ENCODE measurements at places on chromosomes 7 and 10. TPM values are rescaled to one million over a fixed set of nuclear protein-coding genes. Genes with fewer than 3 reads are reported as not detected.

DNA sequence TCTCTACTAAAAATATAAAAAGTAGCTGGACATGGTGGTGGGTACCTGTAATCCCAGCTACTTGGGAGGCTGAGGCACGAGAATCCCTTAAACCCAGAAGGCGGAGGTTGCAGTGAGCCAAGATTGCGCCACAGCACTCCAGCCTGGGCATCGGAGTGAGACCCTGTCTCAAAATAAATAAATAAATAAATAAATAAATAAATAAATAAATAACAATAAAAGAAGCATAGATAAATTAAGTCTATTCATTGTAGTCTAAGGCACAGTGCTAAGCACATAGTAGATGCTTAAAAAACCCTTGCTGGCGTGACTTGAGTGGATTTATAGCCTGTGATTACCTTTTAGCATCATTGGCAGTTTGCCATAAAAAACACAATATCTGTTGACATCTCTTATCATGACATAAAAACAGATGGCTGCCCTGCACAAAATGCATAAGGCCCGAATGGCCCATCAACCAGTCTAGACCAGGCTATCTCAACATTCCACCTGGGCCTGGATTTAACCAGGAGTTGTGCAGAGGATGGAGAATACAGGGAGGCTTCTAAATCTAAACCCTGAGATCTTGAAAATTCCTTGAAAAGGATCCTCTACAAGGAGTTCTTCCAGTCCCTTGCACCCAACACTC lies 94.9 kb downstream of the PRLHR start:
- DNase-seq, result no peak

- no peak for DNase-seq
These were observed 816 bp downstream of the TECPR1 start for GRCh38 chr7:98251231-98251600.

Gene ITPRID1
- 0.13 TPM for total RNA-seq

GRCh38 chr10:86684331-86685097 lies 16.2 kb downstream of the LDB3 start:
- DNase-seq, result peak; percentile 45

DNA sequence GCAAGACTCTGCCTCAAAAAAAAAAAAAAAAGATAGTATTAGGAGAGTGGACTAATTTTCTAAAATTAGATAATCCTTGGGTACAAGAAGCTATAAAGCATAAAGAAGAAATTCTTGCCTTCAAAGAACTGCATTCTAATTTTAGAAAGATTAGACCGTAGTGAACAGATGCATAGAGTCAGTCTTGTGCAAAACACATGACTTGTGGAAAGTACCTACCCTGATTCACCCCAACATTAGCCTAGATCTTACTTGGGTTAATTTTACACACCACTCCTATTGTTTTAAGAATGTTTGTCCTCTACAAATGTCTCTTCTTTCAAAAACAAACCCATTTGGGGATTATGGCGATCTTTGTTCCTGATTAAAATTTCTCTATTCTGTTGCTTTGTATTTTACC lies 38.9 kb upstream of the SP8 start:
- DNase-seq, result no peak

Gene NKX6-2
- total RNA-seq, result 58.3 TPM

GRCh38 chr10:79082631-79083596 lies 14.1 kb downstream of the ZMIZ1 start:
- no peak for DNase-seq

Gene NAT16
- 1.7 TPM for total RNA-seq

GRCh38 chr7:120873401-120873800 lies 15.5 kb upstream of the TSPAN12 start:
- DNase-seq, result no peak

Gene LRRN3
- 39.9 TPM for total RNA-seq

DNA sequence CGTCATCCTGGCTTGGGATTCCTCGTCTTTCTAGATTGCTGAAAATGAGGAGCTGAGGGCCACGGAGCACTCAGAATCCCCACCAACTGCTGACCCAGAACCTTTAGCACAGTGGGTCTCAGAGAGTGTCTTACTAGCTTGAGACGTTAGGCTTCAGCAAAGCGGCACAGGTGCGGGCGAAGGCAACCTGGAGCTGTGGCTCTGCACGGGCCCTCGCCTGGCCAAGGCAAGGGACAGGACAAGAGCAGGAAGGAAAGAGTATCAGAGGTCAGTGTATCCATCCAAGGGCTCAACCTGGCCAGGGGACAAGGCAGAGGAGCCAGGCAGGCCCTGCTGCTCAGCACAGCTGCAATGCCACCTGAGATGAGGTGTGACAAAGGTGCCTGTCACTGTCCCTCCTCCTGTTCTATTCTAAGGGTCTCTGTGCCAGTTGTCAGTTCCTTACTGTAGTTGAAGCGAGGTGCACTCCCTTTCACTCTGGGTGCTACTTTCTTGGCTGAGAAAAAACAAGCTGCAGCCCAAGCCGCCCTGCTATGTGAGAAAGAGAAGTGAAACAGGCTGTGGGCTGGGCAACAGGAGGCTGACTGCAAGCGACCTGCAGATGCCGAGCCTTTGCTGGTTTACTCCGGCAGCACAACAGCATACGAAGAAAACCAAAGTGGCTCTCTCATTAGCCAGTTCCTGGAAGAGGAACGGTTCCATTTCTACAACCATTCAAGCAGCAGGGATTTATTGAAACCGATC lies 33.3 kb upstream of the KDM7A start:
- no peak for DNase-seq

Gene PGAM2
- 5.7 TPM for total RNA-seq

- DNase-seq, result no peak
These were observed 7.1 kb downstream of the NUDT1 start for GRCh38 chr7:2248984-2249694.

Gene DMTF1
- total RNA-seq, result 162 TPM

DNA sequence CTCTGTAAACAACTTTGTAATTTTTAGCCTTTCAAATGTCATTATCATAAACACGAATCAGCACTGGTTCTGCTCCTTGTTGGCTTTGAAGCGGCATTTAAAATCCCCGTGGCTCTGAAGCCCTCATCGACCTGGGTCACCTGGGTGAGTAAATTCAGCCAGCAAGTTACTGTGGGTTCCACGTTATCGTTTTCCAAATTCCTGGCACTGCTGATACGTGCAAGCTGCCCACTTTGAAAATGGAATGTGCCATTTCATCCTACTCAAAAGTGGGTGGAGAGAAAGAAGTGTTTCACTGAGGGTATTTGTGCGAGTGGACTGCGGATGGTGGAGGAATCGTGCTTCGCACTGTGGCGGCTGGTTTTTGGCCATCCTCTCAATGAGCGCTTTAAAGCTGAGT lies 281.7 kb downstream of the KLF6 start:
- no peak for DNase-seq

- no peak for DNase-seq
These were observed 154.6 kb upstream of the NRBF2 start for GRCh38 chr10:62978482-62978881.

Gene TMEM273
- 5.9 TPM for total RNA-seq

DNA sequence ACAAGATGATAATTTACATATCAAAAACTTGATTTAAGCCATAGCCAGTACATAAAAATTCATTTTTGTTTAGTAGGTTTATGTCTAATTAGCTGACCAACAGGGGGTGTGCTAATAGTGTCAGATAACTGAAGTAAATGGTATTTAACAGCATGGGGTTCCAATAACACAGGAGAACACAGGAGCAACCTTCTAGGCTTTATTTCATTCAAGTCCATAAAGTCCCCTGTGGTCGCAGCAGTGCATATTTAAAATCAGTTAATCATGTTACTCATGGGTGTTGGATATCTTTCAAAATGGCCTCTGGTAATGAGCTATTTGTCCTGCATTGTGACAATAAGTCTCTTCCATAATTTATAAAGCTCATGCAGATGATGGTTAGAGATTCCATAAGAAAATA lies 238.6 kb downstream of the CNTNAP2 start:
- no peak for DNase-seq
